ENCODE measurements at places on chromosomes 1 and 21.

- DNase-seq, result no peak
Measured at GRCh38 chr1:47701741-47702515, 264.1 kb downstream of the FOXD2 start.

DNA sequence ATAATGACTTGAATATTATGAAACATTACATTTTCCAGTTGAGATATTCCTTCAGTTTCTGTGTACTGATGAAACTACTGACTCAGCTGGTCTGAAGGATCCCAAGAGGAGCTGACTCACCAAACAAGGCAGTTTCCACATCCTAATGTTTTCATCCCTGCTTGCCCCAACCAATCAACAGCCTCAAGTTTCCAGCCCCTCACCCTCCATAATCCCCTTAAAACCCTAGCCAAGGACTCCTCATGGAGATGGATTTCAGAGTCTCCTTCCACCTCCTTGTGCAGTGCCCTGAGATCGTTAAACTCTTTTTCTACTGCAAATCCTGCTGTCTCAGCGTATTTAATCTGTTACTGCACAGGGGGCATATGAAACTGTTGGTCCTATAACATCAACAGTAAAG, 83.1 kb upstream of the HAO2 start:
- peak; percentile 61 for DNase-seq

DNA sequence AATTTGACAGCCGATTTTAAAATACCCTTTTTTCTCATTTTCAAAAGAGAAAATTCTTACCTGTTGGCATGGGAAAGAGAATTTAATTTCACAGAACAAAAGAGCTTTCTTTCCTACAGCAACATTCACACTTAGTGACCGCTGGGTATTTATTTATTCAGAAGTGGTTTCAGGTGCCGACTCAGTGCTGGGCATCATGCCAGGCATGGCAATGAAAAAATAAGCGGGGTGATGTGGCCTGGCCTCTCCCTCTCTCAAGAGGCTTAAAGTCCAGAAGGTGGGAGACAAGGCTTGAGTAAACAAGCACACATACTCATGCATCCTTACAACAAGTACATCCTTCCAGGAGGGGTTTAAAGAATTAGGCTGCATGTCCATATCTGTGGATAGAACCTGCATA, 4.1 kb upstream of the PCP4 start:
- no peak for DNase-seq

- DNase-seq, result no peak
Measured at GRCh38 chr1:114745291-114745690, 12.5 kb downstream of the CSDE1 start.

DNA sequence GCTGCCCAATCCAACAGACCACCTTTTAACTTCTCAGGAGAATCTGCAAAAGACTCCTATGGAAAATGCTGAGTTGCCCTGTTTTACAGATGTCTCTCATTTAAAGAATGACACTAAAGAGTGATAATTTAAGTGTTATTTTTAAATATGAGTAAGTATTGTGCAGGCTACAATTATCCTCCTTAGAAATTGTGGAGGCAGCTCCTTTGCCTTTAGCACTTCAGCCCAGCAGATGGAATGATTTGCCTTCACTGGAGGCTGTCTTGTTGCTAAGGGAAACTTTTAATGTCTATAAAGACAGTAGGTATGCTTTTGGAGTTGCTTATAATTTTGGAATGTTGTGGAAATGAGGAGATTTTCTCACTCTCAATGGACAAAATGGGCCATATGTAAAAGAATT, 1345.5 kb downstream of the NCAM2 start:
- DNase-seq, result no peak

GRCh38 chr1:173122344-173122935, 71.7 kb upstream of the TNFSF18 start:
- no peak for DNase-seq

- DNase-seq, result no peak
Measured at GRCh38 chr1:180525715-180526039, 23.3 kb upstream of the ACBD6 start.

DNA sequence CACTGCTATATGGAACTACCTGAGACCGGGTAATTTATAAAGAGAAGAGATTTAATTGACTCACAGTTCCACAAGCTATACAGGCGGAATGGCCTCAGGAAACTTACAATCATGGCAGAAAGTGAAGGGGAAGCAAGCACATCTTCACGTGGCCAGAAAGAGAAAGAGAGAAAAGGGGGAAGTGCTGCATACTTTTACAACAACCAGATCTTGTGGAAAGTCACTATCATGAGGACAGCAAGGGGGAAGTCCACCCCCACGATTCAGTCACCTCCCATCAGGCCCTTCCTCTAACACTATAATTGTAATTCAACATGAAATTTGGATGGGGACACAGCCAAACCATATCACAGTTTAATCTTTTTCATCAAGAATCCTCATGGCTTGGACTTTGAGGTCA, 339.2 kb upstream of the AJAP1 start:
- no peak for DNase-seq

- no peak for DNase-seq
Measured at GRCh38 chr1:230401763-230402294, 24.3 kb downstream of the PGBD5 start.

GRCh38 chr1:65255035-65255655, 54.2 kb upstream of the DNAJC6 start:
- DNase-seq, result no peak

- DNase-seq, result no peak
Measured at GRCh38 chr1:182288749-182289604, 102.6 kb downstream of the GLUL start.

GRCh38 chr1:173426057-173426456, 51.1 kb upstream of the PRDX6 start:
- no peak for DNase-seq

DNA sequence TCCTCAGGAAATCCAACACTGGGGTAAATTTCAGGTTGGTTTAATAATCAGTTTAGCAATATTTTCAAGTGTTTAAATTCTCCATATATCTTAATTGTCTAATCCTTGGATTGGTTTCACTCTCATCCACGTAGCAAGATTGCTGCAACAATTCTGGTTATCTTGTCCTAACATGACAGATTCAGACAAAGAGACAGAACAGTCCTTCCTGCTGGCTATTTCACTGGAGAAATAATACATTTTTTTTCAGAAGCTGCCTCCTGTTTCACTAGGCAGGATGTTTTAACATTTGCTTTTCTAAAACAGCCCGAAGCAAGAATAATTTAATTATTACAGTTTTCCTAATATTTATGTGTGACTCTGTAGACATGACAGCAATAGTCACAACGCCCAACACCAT, 2011.2 kb downstream of the NCAM2 start:
- DNase-seq, result no peak

- DNase-seq, result no peak
Measured at GRCh38 chr1:48500541-48501450, 28.8 kb upstream of the SPATA6 start.

DNA sequence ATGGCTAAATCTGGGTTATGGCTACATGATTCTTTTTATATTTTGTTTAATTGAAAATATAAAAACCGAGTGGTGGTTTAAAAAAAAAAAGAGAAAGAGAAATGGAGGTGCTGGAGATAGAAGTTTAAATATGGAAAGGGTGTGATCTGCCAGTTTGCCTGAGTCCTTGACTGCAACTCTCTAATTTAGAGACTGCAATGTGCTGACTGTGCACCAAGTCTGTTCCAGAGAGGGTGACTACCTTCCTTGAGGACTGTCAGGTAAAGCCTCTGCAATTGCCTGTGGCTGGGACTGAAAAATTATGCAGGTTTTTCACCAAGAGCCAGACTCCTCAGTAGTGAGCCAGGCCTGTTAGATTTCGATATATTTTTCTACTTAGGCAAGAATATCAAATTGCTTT, 1326.3 kb downstream of the BRINP3 start:
- DNase-seq, result no peak

- DNase-seq, result no peak
Measured at GRCh38 chr1:214518361-214518760, 33.0 kb downstream of the PTPN14 start.

DNA sequence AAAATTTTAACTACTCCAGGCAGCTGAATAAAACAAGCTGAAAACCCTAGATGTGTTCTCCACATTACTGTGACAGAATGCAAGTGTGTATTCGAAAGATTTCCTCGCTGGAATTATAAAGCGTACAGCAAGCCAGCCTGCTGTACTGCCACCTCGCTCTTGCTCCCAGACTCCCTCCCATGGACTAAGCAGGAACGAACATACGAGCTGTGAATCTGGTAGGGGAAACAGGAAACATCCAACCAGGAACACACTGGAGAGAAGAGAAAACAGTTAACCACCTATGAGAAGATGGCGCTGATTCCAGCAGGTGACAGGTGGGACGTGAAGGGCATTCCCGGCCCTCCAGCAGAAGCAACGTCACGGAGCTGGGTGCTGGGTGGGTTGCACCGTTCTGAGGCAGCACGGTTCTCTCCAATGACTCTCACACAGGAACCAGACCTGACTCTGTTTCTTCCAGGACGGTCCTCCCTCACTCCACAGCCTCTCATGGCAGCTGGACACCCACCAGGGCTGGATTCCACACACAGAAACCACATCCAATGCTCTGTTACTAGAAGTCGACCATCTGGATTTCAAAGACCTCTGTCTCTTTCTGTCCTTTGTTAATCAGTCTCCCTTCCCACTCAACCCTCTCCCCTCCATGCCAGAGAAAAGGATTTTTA, 219.2 kb downstream of the RERE start:
- DNase-seq, result peak; percentile 50

GRCh38 chr1:210372931-210373627, 44.4 kb downstream of the HHAT start:
- no peak for DNase-seq

- DNase-seq, result peak; percentile 37
Measured at GRCh38 chr21:18138507-18138906, 106.1 kb upstream of the CHODL start.

- no peak for DNase-seq
Measured at GRCh38 chr1:214198571-214198970, 82.4 kb upstream of the SMYD2 start.

DNA sequence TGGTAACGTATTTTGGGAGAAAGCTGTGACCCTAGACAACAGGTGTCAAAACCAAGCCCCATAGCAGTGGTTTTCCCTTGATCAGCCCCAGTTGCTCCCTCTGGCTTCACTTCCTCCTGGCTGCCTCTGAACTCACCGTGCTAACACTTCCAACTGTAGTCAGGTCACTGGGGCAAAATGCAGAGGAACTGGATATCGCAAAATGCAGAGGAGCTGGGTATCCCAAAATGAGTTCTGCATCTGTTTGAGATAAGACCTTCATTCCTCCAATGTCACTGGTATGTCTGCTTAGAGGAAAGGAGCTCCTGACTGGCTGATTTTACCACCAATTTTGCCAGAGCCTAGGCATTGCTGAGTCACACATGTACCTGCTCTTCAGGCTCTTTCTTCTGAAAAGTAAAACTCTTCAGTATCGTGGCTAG, 19.6 kb upstream of the TACSTD2 start:
- no peak for DNase-seq

DNA sequence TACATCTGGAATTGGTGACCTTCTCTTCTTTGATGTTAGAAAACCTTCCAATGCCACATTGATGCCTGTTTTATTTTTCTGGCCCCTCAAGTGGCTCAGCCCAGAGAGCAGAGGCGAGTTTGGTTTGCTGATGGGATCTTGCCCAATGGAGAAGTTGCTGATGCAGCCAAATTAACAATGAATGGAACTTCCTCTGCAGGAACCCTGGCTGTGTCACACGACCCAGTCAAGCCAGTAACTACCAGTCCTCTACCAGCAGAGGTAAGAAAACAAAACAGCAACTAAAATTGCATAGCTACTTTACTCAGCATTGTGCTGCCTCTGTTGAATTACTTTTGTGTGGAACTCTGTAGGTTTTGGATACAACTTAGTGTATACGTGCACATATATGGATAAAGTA, 97.6 kb downstream of the CC2D1B start:
- no peak for DNase-seq

DNA sequence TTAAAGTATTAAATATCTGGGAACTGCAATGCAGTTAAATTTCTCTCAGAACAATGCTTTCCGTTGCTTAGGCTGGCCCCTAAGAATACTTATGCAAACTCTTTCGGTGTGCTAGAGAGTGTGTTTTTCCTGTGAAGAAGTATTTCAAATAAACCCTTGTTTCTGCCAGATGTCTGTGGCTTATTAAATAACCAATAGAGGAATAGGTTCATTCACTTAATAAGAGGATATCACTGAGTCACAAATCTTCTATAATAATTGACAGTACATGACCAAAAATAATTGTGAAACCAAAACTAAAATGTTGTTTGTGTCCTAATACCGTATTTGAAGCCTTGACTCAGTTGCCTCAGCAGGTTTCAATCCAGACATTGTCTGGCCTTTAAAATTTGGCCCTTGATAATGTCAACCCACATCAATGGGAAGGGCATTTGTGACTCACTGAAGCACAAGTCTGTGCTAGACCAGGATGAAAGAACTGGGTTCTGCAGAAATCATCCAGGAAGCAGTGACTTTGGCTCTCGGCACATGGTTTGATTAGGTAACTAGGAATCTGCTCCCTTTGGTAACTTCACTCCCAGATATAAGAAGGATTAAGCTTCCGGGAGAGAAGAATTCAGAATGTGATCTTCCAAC, 104.2 kb upstream of the BARHL2 start:
- no peak for DNase-seq

DNA sequence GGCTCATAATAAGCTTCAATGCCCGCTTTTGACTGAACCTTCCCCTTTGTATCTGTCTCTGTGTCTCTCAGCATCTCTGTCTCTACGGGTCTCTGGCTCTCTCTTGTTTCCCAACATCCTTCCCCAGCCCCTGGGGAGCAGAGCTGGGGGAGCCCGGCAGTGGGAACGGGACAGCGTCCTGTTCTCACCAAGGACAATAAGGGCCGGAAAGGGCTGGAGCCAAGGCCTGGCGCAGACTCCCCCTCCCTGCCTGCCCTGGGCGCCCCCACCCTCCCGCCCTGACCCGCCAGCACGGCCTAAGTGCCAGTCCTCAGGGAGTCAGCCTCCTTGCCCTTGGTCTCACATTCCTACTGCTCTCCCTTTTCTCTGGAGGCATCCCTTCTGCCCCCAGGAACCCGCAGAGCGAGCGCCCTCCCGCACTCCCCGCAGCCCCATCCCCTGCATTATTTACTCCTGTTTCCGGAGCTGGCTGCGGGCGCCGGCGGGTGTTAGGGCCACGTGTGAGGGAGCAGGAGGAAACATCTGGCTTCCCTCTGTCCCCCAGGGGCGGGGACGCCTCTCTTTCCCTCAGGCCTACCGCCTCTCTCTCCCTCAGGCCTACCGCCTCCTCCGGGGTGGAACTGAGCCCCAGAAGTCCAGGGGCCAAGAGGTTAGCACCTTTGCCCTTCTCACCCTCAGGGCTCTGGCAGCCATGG, 6.5 kb downstream of the KRTCAP2 start:
- peak; percentile 67 for DNase-seq
